ENCODE measurements at places on chromosomes 1 and 21.

- no peak for DNase-seq
Measured at GRCh38 chr1:50591598-50591997, 168.4 kb upstream of the DMRTA2 start.

GRCh38 chr1:212814537-212815334 is 23.0 kb downstream of the TATDN3 start:
- peak; percentile 46 for DNase-seq

- DNase-seq: no peak
Measured at GRCh38 chr21:44734026-44734745, 22.8 kb upstream of the TSPEAR start.

DNA sequence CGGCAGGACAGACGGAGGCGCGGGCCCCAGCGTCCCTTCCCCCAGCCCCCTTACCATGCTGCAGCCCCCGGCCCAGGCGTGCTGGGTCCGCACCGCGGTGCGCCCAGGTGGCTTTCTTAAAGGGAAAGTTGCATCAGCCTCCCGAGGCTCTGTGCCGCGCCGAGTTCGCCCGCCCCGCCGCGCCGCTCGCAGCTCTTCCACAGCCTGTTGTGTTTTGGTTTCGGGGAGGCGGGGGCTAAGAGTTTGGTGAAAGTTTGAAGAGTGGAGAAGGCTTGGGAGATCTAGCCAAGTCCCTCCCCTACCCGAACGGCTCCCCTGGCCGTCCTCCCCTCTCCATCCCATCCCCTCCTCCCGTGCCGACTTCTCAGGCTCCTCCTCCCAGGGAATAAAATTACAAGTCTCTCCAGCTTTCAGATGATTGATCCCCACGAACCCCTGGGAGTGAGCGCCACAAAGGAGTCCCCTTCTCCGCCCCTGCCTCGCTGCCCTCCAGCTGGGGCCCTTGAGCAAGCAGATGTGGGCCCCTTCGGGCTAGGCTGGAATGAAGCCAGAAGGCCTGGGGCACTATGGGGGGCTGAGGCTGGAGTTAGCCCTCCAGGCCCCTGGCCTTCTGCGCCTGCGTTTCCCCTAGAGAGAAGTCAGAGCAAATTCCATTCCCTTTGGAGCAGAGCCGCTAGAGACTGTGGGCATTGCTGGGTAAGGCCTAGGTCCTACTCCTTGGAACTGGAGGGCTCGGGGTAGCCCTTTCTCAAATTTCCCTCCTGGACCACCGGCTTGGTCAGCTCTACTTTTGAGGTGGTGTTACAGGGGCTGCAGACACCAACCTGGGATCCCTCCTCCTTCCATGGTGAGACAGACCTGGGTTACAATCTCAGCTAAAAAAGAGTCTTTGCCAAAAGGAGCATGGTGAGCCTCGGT is at the start of gene SLC6A9:
TSS of gene SLC6A9 (minus strand) at position 211 of the 918 bp plus-strand sequence. CDS start 7,185 bp downstream, outside the sequence.
- peak; percentile 89 for DNase-seq

DNA sequence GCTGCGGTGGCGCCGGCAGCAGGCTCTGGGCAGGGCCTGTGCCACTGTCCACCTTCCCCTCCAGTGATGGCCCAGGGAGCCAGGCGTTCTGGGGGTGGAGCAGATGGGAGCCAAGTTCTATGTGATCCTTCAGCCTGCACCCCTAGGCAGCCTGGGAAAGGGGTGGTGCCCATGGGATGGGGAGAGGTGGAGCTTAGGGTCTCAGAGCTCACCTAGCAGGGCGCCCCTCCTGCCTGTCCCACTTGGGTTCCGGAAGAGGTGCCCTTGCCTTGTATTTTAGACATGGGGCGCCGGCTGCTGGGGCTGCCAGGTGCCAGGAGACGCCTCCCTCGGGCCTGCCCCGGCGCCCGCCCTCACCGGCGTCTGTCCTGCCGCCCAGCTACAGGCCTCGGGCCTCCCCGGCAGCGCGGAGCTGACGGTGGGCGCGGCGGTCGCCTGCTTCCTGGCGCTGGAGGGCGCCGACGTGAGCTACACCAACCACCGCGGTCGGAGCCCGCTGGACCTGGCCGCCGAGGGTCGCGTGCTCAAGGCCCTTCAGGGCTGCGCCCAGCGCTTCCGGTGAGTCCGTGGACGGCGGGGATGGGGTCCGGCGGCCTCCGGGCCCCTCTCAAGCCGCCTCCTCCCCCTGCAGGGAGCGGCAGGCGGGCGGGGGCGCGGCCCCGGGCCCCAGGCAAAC is 3.1 kb upstream of the MMP23B start:
- no peak for DNase-seq

GRCh38 chr1:23389837-23390321 is 20.2 kb upstream of the ZNF436 start:
- DNase-seq: no peak

- DNase-seq: peak; percentile 72
Measured at GRCh38 chr1:15758953-15759661, 512 bp downstream of the FBLIM1 start.

DNA sequence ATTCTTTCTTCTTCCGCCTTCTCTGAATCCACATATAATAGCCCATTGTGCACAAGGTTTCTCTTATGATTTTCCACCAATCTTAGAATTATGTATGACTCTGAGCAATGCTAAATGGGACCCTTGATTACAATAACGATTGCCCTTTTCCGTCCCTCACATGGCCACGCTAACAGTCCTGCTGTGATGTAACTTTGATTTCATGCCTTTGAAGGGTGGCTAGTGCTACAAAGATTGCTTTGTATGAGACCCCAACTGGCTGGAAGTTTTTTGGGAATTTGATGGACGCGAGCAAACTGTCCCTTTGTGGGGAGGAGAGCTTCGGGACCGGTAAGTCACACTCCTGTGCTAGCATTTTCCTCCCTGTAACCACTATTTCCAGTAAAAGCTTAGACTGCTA is 45.3 kb downstream of the PGM1 start:
- no peak for DNase-seq

GRCh38 chr1:159925719-159926078 is 392 bp upstream of the TAGLN2 start:
- no peak for DNase-seq

DNA sequence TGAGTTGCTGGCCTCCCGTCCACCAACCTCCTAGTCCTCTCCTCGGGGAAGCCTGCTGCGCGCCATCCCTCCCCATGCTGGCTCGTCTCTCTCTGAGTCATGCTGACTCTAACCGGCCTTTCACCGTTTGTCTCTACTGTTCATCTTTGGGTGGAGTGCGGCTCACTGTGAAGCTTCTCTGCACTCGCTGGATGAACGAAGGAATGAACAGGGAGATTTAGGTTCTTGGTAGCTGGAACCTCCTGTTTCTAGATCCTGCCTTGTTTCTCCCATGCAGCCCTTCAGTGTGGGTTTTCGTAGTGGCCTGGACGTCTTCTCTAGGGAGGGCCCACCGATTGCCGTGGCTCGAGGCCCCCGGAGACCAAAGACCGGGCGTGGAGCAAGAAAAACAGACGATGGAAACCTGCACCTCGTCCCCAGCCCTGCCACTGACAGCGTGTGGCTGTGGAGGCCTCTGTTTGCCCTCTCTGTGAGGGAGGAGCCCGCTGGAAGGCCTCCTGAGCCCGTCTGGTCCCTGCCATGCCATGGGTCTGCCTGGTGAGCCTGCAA is 227.6 kb upstream of the C1orf174 start:
- DNase-seq: no peak

DNA sequence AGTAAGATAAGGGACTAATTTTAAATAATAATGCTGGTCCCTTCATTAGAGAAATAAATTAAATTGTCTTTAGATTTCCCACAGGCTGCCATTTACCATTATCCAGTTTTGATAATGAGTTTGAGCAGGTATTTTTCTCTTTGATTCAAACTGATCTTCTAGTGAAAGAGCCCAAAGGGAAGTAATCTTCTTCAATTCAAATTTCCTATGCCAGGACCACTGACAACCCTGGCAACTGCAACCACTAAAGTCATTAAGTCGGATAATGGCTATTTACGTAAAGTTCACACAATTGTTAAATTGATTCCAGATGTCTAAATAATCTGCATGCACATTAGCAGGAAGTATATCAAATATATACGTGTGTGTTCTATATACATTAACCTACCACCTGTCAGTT is 399.3 kb downstream of the PTPRC start:
- DNase-seq: no peak

DNA sequence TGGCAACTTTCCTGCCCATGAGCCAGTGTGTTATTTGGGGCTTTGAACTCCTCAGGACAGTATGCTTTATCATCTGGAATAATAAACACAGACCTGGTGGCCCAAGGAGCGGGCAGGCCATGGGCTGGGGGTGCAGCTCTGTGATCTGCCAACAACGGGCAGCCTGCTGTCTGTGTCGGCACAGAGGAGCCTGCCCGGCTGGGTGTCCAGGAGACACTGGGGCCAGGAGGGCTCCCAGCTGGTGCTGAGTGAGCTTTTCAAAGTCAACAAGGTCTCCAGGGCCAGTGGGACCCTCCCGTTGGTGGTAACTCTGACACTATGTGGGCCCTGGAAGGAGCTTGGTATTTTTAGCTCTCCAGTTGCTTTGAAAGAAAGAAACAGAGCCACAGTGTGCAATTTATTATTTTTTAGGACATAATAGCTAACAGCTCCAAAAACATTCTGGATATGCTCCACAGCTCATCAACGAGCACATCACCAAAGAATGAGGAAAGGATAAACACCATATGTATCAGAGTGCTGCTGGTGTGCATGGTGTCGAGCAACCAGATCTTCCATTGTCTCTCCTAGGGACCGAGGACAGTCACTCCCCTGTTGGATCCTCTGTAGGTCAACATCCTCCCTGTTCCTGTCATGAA is 488.7 kb upstream of the USP24 start:
- DNase-seq: no peak

GRCh38 chr1:21793104-21793503 is 10.2 kb upstream of the USP48 start:
- DNase-seq: no peak

- no peak for DNase-seq
Measured at GRCh38 chr1:67588178-67588855, 96.7 kb upstream of the GADD45A start.

- no peak for DNase-seq
Measured at GRCh38 chr1:210800301-210800700, 333.6 kb downstream of the KCNH1 start.

DNA sequence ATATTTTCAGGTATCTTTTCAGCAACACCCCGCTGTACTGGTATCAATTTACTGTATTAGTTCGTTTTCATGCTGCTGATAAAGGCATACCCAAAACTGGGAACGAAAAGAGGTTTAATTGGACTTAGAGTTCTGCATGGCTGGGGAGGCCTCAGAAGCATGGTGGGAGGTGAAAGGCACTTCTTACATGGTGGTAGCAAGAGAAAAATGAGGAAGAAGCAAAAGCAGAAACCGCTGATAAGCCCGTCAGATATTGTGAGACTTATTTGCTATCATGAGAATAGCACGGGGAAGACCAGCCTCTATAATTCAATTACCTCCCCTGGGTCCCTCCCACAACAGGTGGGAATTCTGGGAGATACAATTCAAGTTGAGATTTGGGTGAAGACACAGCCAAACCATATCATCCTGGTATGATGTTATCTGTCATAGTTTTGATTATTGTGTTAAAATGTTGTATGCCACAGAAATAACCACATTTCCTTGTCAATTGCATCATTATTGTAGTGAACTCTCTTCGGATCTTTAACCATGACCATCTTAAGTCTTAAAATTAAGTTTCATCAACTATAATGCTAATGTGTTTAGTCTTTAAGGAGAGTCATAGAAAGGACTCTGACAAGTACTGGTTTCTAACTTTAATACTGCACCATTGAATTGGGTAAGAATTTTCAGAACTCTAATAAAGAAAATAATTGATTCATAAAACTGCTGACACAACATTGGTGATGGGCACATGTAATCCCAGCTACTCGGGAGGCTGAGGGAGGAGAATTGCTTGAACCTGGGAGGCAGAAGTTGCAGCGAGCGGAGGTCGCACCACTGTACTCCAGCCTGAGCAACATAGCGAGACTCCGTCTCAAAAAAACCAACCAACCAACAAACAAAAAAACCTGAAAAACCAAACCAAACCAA is 58.2 kb downstream of the TBX19 start:
- DNase-seq: no peak

DNA sequence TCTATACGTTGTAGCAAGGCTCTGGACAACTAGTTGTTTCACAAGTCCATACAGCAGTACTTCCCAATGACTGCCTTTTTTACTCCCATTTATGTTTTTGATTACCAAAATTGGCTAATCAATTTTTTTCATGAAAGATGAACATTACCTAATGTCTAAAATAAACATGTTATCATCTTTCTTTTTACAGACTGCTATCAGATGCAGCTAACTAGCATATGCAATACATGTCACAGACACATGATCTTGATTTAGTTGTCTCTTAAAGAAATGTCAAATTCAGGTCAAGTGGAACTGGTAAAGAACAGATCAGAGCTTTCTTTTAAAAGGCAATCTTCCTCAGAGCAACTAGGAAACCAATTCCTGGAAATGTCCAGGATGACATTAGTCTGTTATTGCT is 630 bp upstream of the DBT start:
- peak; percentile 72 for DNase-seq

GRCh38 chr1:88985032-88985431 is 7.4 kb downstream of the KYAT3 start:
- DNase-seq: peak; percentile 92

GRCh38 chr1:46687093-46687659 is 15.5 kb downstream of the TEX38 start:
- peak; percentile 65 for DNase-seq

DNA sequence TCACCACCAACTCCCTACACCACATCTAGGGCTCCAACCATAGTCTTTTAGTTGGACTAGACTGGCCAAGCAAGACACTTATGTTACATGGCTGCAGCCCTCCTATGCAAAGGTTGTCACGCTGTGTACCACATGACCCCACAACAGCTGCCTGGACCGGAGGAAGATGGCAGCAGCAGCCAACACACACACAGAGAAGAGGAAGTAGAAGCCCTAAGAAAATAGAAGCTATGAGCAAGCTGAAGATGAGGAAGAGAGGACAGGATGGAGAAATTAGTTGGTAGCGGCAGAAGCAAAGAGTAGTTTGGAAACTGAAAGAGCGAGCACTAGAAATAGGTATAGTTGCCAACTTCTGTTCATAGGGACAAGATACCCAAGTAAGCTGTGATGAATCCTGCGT is 60.8 kb upstream of the RALGPS2 start:
- no peak for DNase-seq

GRCh38 chr1:36163426-36163825 is 7.5 kb downstream of the MAP7D1 start:
- no peak for DNase-seq
